ENCODE measurements at places on chromosomes 3 and 15.

GRCh38 chr15:41843571-41843970 lies 4.9 kb downstream of the PLA2G4B start:
- no peak for DNase-seq

DNA sequence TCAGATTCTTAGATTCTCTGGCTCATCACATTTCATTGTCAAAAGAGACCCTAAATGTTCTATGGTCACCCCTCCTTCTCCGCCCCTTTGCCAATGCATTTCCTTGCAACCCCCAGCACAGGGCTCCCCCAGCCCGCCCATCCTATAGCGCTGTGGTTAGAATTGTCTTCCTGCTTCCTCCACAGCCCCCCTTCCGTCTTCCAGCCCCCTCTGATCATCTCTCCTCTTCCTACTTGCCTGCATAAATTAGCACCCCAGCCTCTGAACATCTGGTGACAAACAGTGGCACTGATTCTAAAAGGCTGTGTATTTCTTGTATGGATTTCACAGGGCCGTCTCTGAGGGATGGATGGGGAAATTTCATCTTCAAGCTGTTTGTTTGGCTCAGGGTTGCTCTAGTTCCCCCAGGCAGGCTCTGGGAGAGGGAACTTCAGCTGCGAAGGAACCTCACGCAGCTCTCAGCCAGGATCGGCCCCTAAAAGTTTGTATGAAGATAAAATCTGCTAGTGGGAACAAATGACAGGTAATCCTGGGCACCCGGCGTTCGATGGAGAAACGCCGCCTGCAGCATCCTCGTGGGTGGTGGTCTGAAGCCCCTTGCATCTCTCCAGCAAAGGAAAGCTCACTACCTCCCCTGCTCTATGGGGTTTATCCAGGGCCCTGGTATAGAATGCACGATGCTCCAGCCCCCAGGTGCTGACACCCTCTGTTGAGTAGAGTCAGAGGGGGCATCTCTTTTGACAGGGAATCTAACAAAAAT lies 83.0 kb downstream of the WNT7A start:
- no peak for DNase-seq

- DNase-seq: no peak
These were observed 93.0 kb downstream of the HHLA2 start for GRCh38 chr3:108389372-108389771.

DNA sequence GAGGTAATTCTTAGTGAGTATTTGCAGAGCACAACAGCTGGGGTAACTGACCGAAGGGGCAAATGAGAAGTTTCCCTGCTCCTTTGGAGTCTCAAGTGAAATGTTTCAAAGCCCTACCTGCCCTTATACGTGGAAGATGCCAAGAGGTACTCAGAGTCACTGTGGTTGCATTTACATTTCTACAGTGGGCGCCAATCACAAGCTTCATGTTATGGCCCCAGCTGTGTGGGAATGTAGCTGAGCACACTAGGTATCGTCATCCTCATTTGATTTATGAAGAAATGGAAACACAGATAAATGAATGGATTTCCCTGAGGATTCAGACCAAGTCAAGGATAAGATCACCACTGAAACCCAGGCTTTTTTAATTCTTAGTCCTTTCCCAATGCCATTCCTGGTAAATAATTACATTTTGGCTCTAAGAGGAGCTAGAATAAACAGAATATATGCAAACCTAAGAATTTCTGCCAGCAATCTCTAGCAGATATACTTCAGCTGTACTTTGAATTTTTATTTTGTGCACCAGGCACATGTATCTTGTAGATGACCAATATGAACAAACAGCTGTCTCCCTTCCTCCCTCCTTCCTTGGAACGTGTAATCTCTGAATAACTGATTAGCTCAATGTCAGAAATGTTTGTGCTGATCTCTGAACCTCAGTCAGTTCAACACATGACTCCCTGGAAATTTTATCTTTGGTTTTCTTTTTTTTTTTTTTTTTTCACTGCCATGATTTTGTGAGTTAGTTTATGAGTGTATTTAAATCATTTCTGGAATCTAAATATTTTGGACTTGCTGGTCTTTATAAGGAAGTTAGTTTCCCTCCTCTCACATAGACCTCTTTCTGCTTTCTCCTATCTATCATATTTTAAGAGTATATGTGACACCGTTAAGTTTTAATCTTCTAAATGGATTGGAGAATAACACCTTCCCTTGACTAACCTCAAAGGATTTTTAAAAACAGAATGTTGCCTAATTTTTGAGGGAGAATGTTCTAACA lies 69.2 kb downstream of the MAP2K5 start:
- DNase-seq: no peak

- no peak for DNase-seq
These were observed 61.2 kb downstream of the SYNM start for GRCh38 chr15:99165956-99166689.

GRCh38 chr3:113594066-113594465 lies 61.7 kb downstream of the SIDT1 start:
- DNase-seq: no peak

DNA sequence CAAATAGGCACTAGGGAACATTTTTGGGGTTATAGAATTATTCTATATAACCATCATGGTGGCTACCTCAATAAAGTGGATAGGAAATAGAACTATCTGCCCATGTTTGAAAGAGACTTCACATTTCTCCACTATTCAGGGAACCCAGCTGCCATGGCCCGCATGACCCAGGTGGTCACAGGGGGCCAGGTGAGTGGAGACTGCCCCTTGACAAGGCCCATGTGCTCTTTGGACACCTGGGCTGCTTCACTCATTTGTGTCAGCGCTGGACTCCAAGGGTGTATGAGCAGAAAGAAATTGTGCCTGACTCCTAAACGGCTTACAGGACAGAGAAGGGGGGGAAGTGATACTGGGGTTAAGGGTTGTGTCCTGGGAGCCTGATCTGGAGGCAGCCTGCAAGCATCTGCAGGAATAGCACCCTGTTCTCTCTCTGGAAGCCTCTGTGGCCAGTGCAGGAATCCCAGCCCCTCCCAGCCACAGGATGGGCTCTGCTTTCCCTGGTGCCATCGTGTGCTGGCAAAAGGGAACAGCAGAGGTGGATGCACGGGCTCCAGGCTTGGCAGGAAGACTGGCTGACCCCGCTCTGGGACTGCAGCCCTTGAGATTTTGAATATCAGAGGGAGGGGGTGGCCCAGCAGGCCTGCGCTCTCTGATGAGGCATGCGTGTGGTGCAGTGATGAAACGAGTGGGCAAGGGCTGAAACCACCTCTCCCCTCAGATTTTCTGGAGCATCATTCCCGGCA lies 9.1 kb upstream of the C3orf22 start:
- no peak for DNase-seq

GRCh38 chr3:9301798-9302197 lies 52.4 kb upstream of the SRGAP3 start:
- no peak for DNase-seq

DNA sequence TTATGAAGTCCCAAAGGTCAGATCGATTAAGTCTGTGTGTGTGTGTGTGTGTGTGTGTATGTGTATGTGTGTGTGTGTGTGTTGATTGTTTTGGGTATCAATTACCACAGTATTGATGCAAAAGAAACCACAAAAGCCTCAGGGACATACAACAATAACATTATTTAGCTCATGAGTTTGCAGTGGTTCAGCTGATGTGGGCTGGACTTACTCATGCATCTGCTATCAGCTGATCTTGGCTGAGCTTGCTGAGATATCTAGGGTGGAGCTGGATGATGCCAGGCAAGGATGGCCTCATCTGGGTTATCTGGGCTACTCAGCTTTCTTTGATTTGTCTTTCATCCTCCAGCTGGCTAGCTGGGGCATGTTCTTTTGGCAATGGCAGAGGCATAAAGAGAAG lies 82.4 kb upstream of the PRR23C start:
- no peak for DNase-seq

DNA sequence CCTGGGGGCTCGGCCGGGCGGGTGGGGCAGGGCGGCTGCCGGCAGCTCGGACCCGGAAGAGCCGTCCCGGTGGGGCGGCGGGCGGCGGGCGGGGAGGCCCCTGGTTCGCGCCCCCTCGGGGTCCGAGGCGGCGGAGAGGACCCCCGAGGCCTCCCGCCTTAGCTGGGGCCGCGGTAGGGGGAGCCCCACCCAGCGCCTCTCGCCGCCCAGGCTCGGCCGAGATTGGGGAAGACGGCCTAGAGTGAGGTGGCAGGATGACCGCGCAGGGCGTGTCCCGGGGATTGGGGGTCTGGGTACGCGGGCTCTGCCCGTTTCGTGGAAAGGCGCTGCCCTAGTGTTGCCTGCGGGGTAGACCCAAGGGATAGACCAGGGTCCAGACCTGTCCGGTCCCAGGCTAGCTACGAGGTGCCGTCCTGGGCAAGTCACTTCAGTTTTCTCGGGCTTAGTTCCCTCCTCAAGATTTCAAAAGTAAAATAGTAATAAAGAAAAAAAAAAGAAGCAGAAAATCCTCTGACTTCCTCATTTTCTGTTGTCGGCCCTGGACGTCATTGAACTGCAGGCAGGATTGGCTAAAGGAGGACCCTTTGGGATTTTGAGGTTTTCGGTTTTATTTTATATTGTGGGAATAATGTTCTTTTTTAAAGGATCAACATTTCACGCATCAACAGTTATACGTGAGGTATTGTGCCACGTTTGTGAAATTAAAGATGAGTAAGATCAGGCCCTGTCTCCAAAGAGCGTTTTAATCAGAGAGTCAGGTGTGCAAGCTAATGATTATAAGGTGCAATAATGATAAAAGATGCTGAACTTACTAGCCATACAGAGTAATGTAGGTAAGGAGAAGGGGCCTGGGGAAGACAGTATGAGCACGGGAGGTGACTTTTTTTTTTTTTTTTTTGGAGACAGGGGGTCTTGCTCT lies 679 bp downstream of the IQGAP1 start:
- DNase-seq: peak; percentile 32

GRCh38 chr3:155805204-155805801 lies 775 bp downstream of the C3orf33 start:
- DNase-seq: no peak

- no peak for DNase-seq
These were observed 43.5 kb upstream of the ALCAM start for GRCh38 chr3:105323274-105323599.

- no peak for DNase-seq
These were observed 13.4 kb upstream of the TBC1D5 start for GRCh38 chr3:17755836-17756235.

- DNase-seq: no peak
These were observed 14.3 kb downstream of the TBC1D2B start for GRCh38 chr15:78063217-78063616.

DNA sequence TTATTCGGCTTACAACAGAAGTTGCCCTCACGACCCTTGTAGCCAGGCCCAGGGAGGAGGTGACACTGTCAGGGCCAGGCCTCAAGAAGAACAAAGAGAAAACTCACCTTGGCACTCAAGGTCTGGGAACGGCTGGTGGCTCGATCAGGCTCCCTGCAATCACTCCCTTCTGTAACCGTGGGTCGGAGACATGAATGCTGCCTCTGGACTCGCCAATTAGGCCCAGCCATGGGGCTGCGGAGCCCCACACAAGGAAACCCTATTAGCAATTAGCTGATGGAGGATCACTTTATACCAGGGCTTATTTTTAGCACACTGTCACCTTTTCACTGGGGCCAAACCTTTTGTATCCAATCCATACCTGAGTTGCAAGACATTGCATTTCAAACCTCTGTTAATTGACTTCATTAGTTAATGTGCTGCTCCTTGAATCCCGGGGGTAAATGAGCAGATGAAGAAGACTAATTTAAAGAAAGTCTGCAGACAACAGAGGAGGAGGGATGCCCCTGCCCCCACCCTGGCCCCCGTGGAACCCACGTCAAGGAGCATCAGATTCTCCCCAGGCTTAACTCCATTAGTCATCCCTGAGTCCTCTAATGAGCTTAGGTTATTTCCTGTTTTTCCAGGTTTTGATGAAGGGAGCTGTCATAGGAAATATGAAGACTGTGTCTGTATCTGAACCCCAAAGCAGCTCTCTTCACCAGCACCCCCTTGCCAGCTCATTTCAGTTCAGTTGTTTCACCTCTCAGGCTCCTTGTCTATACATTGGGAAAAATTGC lies 255.3 kb downstream of the RORA start:
- DNase-seq: no peak

GRCh38 chr3:28989646-28990089 lies 291.2 kb upstream of the RBMS3 start:
- no peak for DNase-seq

- DNase-seq: no peak
These were observed 226.7 kb upstream of the C2CD4B start for GRCh38 chr15:62391641-62392262.

- no peak for DNase-seq
These were observed 36.6 kb downstream of the ATP2B2 start for GRCh38 chr3:10468613-10469354.

- no peak for DNase-seq
These were observed 350.1 kb upstream of the MCTP2 start for GRCh38 chr15:93881310-93881709.

DNA sequence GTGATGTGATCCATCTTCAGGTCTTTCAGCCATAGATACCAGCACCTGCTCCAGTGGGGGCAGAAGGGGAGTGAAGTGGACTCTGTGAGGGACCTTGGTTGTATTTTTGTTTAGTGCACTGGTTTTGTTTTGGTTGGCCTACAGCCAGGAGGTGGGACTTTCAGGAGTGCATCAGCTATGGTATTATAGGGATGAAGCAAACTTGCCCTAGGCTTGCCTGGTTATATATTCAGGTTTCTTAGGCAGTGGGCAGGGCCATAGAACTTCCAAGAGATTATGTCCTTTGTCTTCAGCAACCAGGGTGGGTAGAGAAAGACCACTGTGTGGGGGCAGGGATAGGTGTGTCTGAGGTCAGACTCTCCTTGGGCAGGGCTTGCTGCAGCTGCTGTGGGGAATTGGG lies 337.3 kb upstream of the SGO1 start:
- DNase-seq: no peak

DNA sequence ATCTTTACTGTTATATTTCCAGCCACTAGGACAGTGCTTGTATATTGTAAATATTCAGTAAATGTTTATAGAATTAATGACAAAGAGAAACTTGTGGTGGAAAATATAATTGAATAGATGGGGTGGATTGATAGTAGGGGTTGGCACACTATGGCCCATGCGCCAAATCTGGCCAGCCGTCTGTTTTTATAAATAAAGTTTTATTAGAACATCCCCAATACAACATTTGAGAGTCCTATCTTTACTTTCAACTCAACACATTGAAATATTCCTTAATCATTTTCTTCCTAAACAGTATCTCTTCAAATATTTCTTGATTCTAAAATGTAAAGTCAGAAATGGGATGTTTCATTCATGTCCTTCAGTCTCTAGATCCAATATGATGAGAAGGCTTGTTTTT lies 45.1 kb downstream of the VPS8 start:
- no peak for DNase-seq

- DNase-seq: no peak
These were observed 284.4 kb downstream of the FOXP1 start for GRCh38 chr3:71299160-71299559.

DNA sequence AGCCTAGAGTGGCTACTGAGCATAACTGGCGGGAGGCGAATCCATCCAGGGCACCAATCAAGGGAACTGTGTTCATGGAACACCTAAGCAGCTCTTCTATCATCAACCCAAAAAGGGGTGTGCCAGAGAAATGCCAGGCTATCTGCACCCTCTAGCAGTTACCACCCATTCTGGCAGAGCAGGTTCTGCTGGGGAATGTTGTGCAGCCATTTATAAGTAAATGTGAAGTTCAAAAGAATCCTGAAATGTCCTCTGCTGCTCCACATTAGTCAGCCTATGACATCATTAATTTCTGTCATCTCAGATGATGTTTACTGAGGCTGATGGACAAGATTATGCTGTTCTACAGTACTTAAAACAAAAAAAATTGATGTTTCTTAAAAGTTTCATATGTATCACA lies 7.7 kb downstream of the SKIC8 start:
- DNase-seq: no peak
